ENCODE measurements at places on chromosomes 12 and 14. TPM values are rescaled to one million over a fixed set of nuclear protein-coding genes. Genes with fewer than 3 reads are reported as not detected.

DLGAP5 gene
- 116 TPM for total RNA-seq

NAV3 gene
- total RNA-seq, result not detected

KRT78 gene
- not detected for total RNA-seq

GTF2A1 gene
- 32.2 TPM for total RNA-seq

PTPN21 gene
- total RNA-seq, result not detected

TPPP2 gene
- total RNA-seq, result not detected

PAH gene
- not detected for total RNA-seq

SIX4 gene
- 3.9 TPM for total RNA-seq

- DNase-seq, result no peak
Observed at GRCh38 chr12:122399254-122399591, 23.2 kb downstream of the CLIP1 start.

GRCh38 chr12:8904665-8905064 lies 9.6 kb upstream of the PHC1 start:
- no peak for DNase-seq

- DNase-seq, result no peak
Observed at GRCh38 chr12:56518570-56518969, 3.0 kb upstream of the RBMS2 start.

DNA sequence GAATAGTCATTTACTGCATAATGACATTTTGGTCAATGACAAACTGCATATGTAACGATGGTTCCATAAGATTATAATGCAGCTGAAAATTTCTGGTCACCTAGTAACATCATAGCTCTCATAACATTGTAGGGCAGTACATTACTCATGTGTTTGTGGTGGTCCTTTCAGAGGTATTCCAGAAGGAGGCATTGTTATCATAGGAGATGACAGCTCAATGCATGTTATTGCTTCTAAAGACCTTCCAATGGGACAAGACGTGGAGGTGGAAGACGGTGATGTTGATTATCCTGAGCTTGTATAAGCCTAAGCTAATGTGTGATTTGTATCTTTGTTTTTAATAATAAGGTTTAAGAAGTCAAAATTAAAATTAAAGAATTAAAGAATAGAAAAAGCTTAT lies 43.8 kb upstream of the TSPAN11 start:
- no peak for DNase-seq

DNA sequence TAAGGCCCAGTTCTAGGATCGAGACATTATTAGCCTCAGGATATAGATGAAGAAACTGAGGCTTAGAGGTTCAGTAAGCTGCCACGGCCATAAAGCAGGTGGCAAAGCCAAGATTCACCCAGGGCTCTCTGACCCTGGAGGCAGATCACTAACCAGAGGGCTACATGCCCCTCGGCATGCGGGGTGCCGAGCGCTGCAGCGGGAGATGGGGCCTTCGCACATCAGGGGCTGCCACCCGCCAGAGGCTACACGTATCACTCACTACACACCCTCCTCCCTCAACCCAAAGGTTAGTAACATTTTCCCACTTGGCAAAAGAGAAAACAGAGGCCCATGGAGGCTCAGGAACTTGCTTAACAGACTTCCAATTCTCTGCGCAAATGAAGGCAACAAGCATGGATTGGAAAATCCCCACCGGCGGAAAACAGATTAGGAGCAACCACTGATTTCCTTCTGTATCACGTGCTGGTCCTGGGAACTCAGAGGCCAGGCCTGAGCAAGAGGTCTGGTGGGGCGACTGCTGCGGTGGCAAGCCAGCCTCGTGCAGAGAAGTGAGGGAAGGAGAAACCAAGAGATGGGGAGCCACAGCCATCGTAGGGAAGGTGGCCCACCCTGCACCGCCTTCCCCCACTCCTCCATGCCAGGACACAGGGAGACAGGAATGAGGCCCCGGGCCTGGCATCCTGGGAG lies 6.0 kb downstream of the CCDC85C start:
- no peak for DNase-seq

- no peak for DNase-seq
Observed at GRCh38 chr14:53646925-53647324, 309.7 kb downstream of the BMP4 start.

GRCh38 chr12:95908573-95908972 lies 33.8 kb downstream of the CCDC38 start:
- no peak for DNase-seq

GRCh38 chr12:95944108-95944704 lies 1.1 kb downstream of the AMDHD1 start:
- no peak for DNase-seq

DNA sequence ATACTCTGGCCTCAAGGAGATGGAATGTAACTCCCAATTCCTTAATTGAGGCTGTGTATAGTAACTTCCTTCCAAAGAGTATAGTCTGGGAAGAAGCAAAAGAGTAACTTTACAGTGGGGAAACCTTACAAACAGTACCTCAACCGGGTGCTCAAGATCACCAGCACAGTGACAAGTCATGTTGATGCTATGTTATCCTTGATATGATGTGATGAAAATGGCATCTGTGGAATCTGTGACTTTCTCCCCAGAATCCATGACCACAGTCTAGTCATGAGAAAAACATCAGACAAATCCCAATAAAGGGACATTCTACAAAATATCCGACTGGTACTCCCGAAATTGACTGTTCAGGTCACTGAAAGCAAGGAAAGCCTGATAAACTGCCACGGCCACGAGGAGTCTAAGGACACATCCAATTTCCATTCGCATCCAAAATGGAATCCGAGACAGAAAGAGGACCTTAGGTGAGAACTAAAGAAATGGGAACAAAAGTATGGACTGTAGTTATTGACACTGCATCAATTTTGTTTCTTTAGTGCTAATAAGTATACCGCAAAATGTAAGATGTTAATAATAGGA lies 97.3 kb upstream of the FRMD6 start:
- no peak for DNase-seq

GRCh38 chr12:65823513-65824375 lies 539 bp upstream of the HMGA2 start:
- no peak for DNase-seq

DNA sequence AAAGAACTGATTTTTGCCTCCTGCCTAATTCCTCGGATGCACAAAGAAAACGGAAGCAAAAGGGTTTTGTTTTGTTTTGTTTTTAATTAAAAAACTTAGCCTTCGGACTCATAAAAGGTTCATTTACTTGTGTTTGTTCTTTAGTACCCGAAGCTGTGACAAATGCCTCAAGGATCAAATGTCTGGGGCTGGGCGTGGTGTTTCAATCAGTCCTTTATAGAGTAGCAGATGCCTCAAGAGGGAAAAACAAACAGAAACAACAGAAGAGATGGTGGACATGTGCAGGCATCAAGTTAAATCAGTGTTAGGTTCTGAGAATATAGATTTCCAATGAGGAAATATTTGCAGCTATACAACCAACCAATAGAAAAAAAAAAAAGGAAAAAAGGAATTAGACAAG lies 1.6 kb upstream of the WIF1 start:
- no peak for DNase-seq

DNA sequence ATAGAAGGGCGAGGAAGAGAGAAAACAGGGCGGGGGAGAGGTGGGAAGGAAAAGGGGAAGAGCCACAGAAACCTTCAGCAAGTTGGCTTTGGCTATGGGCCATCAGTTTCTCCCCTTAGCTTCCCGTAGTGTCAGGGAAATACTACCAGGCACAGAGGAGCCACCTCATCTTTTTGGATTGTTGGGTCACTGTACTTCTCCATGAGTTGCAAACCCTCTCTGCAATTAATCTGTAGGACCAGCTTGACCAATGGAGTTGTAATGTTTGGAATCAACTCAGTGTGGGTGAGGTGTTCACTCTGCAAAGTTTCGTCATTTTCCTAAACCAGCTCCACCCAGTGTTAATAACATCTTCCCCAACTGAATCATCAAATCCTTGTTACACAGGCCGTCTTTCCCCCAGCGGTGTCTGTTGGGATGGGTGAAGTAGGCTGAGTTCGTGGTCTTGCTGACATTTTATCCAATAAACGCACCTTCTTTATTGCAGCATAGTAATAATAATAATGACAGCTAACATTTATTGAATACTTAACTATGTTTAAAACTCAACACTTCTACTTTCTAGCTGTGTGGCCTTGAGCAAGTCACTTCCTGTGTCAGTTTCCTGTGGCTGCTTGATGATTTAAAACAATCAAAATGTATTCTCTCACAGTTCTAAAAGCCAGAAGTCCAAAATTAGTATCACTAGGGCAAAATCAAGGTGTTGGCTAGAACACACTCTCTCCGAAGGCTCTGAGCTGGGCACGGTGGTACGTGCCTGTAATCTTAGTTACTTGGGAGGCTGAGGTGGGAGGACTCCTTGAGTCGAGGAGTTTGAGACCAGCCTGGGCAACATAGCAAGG lies 8.1 kb upstream of the GLTP start:
- peak; percentile 62 for DNase-seq

DNA sequence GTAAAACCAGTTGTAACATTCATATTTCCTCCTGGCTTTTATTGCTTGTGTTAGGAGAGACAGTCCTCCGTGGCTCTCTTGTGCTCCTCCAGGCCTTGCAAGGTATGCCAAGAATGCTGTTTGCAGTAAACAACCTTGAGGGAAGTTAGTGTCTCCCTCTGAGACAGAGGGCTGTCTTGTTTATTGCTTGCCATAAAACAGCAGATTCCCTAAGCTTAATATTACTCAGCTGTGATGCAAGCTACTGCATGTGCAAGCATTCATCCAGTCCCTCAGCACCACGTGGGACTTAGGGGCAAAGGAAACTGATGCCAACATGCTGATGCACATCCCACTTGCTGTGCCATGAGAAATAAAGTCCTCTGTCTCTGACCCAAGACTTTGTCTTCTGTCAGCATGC lies 6.6 kb downstream of the POMT2 start:
- no peak for DNase-seq

GRCh38 chr14:100190126-100190525 lies 30.7 kb upstream of the DEGS2 start:
- DNase-seq, result no peak

GRCh38 chr14:52048641-52049204 lies 20.1 kb downstream of the NID2 start:
- no peak for DNase-seq

- no peak for DNase-seq
Observed at GRCh38 chr12:5964913-5965900, 20.1 kb upstream of the ANO2 start.

- DNase-seq, result no peak
Observed at GRCh38 chr14:42965512-42965911, 1358.8 kb downstream of the LRFN5 start.

GRCh38 chr12:67705394-67706370 lies 57.1 kb downstream of the DYRK2 start:
- DNase-seq, result no peak

- no peak for DNase-seq
Observed at GRCh38 chr12:56682323-56682722, 5.8 kb downstream of the PTGES3 start.

DNA sequence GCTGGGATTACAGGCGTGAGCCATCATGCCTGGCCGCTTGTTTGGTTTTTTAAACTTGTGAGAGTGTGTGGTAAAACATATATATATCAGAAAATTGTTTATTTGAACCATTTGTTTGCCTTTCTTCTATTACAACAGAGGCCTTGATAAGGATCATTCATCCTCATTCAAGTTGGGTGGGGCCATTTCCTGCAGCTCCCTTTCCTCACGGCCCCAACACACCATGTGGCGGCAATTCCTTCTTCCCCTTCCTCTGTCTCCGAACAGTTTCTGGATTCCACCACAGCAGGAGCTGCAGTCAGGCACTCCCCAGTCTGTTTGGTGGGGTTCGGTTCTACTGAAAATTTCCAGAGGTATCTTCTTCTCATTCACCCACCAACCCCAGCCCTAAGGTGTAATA lies 42.0 kb upstream of the RASSF3 start:
- no peak for DNase-seq
